ENCODE measurements at places on chromosomes 11 and 22. TPM values are rescaled to one million over a fixed set of nuclear protein-coding genes. Genes with fewer than 3 reads are reported as not detected.

CHRM1 gene
- total RNA-seq = not detected

SAA2 gene
- not detected for total RNA-seq

OR10G4 gene
- not detected for total RNA-seq

SPA17 gene
- 14.2 TPM for total RNA-seq

MS4A3 gene
- total RNA-seq = not detected

RGL4 gene
- total RNA-seq = not detected

CHRNA10 gene
- total RNA-seq = not detected

MUC15 gene
- not detected for total RNA-seq

MYOD1 gene
- total RNA-seq = not detected

RHOD gene
- total RNA-seq = 26.0 TPM

GVQW3 gene
- not detected for total RNA-seq

GRAMD1B gene
- 21.3 TPM for total RNA-seq

FOLH1 gene
- 1.1 TPM for total RNA-seq

SORL1 gene
- total RNA-seq = 0.07 TPM

MRGPRE gene
- total RNA-seq = not detected

PATE2 gene
- total RNA-seq = not detected

TRPC6 gene
- 0.15 TPM for total RNA-seq

H19 gene
- 6.5 TPM for total RNA-seq

FIBIN gene
- total RNA-seq = not detected

LRRC74B gene
- total RNA-seq = not detected

KRTAP5-8 gene
- total RNA-seq = not detected

ACCSL gene
- not detected for total RNA-seq

HNRNPUL2 gene
- 8.7 TPM for total RNA-seq

LDHA gene
- 674 TPM for total RNA-seq

NLRP14 gene
- total RNA-seq = not detected

DNAJB7 gene
- not detected for total RNA-seq

LDHAL6A gene
- not detected for total RNA-seq

PEX16 gene
- 22.1 TPM for total RNA-seq

MICAL2 gene
- 128 TPM for total RNA-seq

C22orf15 gene
- total RNA-seq = not detected

KCNJ11 gene
- total RNA-seq = 0.30 TPM

OR2AG1 gene
- total RNA-seq = not detected

SLC6A5 gene
- not detected for total RNA-seq
